Natural killer cell (primary cell): ENCODE measurements at places on chromosomes 11 and 22. TPM values are rescaled to one million over a fixed set of nuclear protein-coding genes. Genes with fewer than 3 reads are reported as not detected.

OR5B21 gene
- total RNA-seq: 0.55 TPM

FAM180B gene
- total RNA-seq: not detected

CPT1B gene
- total RNA-seq: 75.7 TPM

OR11H1 gene
- total RNA-seq: not detected

AP5B1 gene
- total RNA-seq: 22.5 TPM

CEND1 gene
- total RNA-seq: not detected

RIMBP3B gene
- total RNA-seq: 0.70 TPM

FGF19 gene
- total RNA-seq: not detected

MS4A7 gene
- 8.0 TPM for total RNA-seq

GRCh38 chr11:7683571-7683970 lies 10.3 kb upstream of the CYB5R2 start:
- no peak overlapping the region for H3K27ac ChIP-seq
- no peaks in the 10 kb centered on the region for H3K4me1 ChIP-seq
- H3K27me3 ChIP-seq: no peaks in the 10 kb centered on the region
- no peak for DNase-seq
- no peak overlapping the region for H3K4me3 ChIP-seq

DNA sequence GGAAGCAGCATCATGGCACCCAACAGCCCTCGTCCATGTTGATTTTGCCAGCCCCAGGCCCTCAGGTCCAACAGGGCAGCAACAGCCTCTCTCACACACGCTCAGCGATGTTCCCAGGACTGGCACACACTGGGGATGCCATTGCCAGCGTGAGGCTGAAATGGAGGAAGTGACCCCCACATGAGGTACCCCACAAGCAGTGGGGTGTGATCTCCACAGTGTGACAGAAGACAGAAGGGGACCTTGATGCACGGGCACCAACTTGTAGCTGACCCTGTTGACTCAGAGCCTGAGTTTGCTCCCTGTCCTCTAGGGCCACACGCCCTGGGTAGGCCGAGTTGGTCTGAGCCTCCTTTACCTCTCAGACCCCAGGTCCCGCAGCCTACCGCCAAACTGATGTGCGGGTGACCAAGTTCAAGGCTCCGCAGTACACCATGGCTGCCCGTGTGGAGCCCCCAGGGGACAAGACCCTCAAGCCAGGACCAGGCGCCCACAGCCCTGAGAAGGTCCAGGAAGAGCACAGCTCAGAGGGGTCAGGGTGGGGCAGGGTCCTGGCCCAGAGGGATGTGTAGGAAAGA lies 6.2 kb downstream of the SCGB1C1 start:
- no peaks in the 10 kb centered on the region for H3K4me1 ChIP-seq
- H3K27me3 ChIP-seq: no peaks in the 10 kb centered on the region
- H3K4me3 ChIP-seq: no peak overlapping the region
- H3K36me3 ChIP-seq: peaks cover 14% of the 10 kb centered on the region
- no peak for DNase-seq

DNA sequence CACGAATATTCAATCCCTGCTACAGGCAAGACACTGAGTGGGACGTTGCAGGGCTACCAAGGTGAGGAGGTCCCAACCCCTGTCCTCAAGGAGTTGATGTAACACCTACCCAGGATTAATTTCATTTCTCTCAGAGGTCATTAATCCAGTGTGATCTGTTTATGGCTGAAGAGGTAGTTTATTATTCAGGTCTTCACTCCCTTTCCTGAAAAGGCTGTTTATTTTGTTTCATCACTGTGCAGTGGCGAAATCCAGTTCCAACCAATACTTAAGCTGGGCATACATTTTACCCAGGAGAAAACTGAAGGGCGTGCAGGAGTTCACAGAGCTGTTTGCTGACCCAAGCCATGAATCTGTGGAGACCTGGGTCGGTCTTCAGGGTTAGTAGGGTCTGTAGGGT lies 2.7 kb upstream of the PTPRJ start:
- H3K27ac ChIP-seq: no peak overlapping the region
- peaks cover 35% of the 10 kb centered on the region for H3K4me1 ChIP-seq
- H3K27me3 ChIP-seq: no peaks in the 10 kb centered on the region

DNA sequence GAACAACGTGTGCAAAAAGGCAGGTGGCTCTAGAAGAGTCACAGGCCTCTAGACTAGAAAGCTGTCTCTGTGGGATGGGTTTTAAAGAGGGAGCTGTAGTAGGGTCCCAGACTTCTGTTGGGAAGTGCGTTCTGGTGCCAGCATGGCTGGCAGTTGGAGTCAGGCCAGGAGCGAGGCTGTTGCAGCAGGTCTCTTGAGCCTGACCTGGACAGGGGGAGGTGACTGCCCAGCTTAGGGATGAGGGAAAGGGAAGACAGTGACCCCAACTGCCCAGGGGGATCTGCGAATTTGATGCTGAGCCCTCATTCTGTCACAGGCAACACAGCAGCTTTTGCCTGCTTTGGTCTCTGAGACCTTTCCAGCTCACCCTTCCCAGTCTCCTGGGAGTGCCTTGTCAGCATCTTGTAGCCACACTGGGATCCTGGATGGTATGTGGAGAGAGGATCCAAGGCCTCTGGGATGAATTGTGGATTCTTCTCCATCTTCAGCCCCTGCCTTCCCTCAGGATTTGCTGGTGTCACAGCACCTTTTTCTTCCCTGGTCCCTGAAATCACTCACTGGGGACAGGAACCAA lies 3.4 kb downstream of the TSKU start:
- no peak overlapping the region for H3K4me3 ChIP-seq
- peaks cover 12% of the 10 kb centered on the region for H3K4me1 ChIP-seq
- H3K27me3 ChIP-seq: peaks cover 9% of the 10 kb centered on the region
- no peak for DNase-seq

- no peaks in the 10 kb centered on the region for H3K27me3 ChIP-seq
- no peak overlapping the region for H3K27ac ChIP-seq
- peaks cover 73% of the 10 kb centered on the region for H3K36me3 ChIP-seq
Measured at GRCh38 chr11:83175815-83176214, 17.7 kb upstream of the ANKRD42 start.

DNA sequence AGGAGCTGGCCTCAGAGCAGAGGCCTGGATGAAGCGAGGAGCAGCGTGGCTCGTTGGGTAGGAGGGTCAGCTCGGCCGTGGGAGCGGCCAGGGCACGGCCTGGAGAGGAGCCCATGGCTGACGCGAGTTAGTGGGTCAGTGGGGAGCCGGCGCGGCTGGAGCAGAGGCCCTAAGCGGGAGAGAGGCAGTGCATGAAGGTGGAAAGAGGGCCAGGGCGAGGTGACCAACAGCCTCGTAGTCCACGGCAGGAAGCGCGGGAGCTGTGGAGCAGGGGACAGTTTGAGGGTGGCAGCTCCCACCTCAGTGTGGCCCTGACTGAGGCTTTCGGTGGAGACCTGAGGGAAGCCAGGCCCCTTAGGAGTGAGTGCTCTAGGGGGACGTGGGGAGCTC lies 24.1 kb downstream of the DCPS start:
- H3K36me3 ChIP-seq: no peaks in the 10 kb centered on the region
- no peak overlapping the region for H3K27ac ChIP-seq
- peaks cover 49% of the 10 kb centered on the region for H3K4me1 ChIP-seq
- no peak for DNase-seq
- no peaks in the 10 kb centered on the region for H3K27me3 ChIP-seq
- no peak overlapping the region for H3K4me3 ChIP-seq

- no peaks in the 10 kb centered on the region for H3K27me3 ChIP-seq
- no peak overlapping the region for H3K4me3 ChIP-seq
- H3K36me3 ChIP-seq: no peaks in the 10 kb centered on the region
- peaks cover 16% of the 10 kb centered on the region for H3K4me1 ChIP-seq
- H3K27ac ChIP-seq: no peak overlapping the region
Measured at GRCh38 chr11:69537855-69538640, 56.6 kb downstream of the LINC01488 start.

DNA sequence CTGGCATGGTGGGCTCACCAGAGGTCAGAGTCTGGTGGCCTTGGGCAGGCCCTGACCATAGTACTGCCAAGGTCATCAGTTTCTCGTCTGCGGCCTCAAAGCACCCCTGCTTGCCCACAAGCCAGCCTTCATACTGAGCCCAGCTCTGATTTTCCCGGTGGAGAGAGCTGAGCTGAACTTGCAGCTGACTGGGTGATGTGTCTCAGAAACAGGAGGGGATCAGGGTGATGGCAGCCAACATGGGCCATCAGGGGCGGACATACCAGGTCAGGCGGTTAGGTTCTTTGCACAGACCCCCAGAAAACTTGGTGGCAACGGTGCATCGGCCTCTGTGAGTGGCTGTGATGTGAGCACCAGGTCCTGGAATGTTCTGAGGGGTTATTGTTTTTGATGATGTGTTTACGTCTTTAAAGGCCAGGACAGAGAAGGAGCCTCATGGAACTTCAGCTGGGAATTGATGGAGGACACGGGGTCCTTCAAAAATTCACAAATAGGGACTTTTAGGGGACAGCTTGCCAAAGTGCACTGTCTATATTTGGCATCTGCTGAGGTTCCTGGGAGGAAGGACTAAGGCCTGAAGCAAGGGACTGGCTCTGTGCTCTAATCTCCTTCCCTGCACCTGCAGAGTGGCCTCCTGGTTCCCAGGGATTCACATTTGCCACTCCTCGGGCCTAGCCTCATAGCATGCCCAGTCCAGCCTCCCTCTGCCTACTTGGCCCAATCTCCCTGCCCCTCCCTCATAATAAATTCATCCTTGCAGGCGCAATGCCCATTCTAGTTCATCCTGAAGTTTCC lies 131.2 kb downstream of the OSBP2 start:
- H3K4me1 ChIP-seq: peaks cover 3% of the 10 kb centered on the region
- H3K36me3 ChIP-seq: no peaks in the 10 kb centered on the region
- peaks cover 10% of the 10 kb centered on the region for H3K27me3 ChIP-seq
- DNase-seq: no peak
- H3K27ac ChIP-seq: no peak overlapping the region

GRCh38 chr11:90428836-90429235 lies 206.0 kb upstream of the CHORDC1 start:
- H3K27me3 ChIP-seq: no peaks in the 10 kb centered on the region
- no peak overlapping the region for H3K4me3 ChIP-seq
- no peak overlapping the region for H3K27ac ChIP-seq
- no peak for DNase-seq
- no peaks in the 10 kb centered on the region for H3K36me3 ChIP-seq

GRCh38 chr22:17159504-17159951 lies 451 bp upstream of the HDHD5 start:
- H3K27me3 ChIP-seq: no peaks in the 10 kb centered on the region
- peak; percentile 62 for DNase-seq
- H3K4me1 ChIP-seq: peaks cover 24% of the 10 kb centered on the region
- peak overlapping the region; percentile 62 for H3K27ac ChIP-seq

DNA sequence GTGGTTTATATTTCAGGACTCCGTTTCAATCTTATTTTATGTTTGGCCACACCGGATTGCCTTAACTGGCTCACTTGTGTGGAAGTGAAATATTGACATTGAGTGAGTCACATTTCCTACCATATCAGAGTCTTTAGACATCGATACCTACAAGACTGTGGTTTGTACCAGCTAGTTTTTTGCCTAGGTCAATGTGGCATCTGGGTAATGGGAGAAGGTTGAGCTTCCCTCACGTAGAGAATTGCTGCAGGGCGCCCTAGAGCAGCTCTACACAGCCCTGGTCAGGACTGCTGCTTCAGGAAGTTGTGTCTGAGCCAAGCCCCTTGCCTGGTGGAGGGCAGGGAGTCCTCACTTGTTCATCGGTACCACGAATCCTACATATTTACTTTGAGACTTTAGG lies 1.6 kb downstream of the GRAMD1B start:
- DNase-seq: no peak
- H3K27ac ChIP-seq: no peak overlapping the region
- H3K4me3 ChIP-seq: peak overlapping the region; percentile 53
- no peaks in the 10 kb centered on the region for H3K27me3 ChIP-seq
- no peaks in the 10 kb centered on the region for H3K36me3 ChIP-seq

DNA sequence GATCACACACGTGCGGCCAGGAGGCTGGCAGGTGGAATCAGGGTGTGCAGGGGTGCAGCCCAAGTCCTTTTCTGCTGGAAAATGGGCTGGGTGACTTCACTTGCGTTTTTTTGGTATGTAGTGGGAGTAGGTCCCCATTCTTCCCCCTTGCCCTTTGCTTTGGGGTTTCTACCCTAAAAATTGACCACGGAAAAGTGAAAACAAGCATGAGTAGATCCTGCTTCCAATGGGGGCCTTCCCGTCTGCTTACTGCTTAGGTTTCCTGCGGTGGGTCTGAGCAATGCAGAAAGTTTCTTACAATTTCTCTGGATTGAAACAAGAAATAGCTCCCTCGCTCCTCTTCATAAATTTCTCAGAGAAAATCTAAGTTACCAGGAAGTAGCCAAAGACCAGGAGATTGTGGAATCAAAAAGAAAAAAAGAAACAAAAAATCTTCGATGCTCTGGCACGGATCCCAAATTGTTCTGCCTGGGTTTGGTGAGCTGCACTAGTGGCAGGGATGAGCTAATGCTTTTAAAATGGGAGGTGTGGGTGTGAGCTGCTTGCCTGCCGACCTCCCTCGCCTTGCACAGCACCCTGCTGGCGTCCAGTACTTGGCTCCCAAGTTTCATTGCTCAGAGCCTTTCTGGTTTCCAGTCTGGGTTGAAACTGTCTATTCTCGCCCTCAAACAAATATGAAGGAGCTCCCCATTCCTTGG lies 2.4 kb downstream of the TIMP3 start:
- no peak overlapping the region for H3K27ac ChIP-seq
- no peak for DNase-seq
- no peak overlapping the region for H3K4me3 ChIP-seq
- peaks cover 8% of the 10 kb centered on the region for H3K27me3 ChIP-seq
- no peaks in the 10 kb centered on the region for H3K36me3 ChIP-seq

- H3K4me3 ChIP-seq: no peak overlapping the region
- H3K27me3 ChIP-seq: no peaks in the 10 kb centered on the region
- no peak for DNase-seq
- no peaks in the 10 kb centered on the region for H3K36me3 ChIP-seq
- H3K27ac ChIP-seq: no peak overlapping the region
- no peaks in the 10 kb centered on the region for H3K4me1 ChIP-seq
Measured at GRCh38 chr11:116168459-116168787, 604.4 kb downstream of the BUD13 start.

DNA sequence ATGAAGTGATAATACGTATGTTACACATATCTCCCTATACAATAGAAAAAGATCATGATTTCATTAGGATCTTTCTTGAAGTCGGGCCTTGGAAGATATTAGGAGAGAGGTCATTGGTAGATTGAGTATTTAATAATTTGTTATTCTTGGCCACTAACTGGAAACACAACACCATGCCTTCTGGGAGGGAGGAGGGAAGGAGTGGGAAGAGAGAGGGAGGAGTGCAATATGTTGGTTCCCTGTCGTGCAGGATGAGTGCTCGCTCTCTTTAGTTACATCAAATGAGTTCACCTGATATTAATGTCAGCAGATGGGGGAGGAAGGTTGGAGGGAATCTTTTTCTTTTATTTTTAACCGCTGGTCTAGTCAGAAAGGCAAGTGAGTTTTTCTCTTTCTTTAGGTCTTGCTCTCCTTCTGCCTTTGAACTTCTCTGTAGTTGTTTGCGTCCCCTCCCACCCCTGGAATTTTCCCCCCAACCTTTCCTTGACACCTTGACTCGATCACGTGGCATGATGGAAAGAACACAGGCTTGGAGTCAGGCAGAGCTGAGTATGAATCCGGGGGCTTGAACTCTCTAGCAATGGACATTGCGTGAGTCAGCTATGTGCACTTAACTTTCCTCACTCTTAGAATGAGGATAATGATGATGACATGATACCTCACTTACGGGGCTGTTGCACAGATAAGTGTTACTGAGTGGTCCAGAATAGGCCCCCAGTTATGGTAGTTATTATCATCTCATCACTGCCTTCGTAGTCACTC lies 6.2 kb downstream of the ADAMTS15 start:
- H3K4me1 ChIP-seq: peaks cover 4% of the 10 kb centered on the region
- no peak overlapping the region for H3K27ac ChIP-seq
- no peaks in the 10 kb centered on the region for H3K36me3 ChIP-seq
- peaks cover 6% of the 10 kb centered on the region for H3K27me3 ChIP-seq
